Thoracic aorta (tissue), 2 donors: ENCODE measurements at places on chromosomes 4 and X. TPM values are rescaled to one million over a fixed set of nuclear protein-coding genes. Genes with fewer than 3 reads are reported as not detected.
A peak's percentile ranks its signal among the peaks of the same experiment; 100 is the strongest.

DNA sequence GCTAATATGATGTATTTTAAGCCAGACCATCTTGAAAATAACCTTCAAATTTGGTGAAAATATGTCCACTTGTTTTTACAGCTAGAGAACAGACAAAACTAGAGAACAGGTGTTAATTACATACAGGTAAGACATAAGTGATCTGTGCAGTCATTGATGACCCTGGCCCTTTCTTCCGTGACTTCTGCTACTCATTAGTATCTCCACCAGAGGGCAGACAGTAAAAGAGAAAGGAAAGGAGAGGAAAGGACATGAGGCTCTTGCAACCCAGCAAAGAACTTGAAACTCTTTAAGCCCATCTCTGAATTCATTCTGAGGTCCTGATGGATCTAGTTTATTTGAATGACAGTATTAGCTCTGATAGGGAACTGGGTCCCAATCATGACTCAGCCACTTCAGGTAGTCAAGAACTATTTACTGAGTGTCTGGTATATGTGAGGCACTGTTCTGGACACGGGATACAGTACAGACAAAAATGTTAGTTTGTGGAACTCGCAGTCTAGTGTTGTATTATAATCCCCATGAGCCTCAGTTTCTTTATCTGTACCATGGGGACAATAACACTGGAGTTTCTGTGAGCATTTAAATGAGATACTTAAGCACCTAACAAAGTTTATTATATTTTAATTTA is 121.0 kb upstream of the TEX13D start:
- H3K4me1 ChIP-seq, result no peaks in the 10 kb centered on the region
- H3K27ac ChIP-seq, result no peak overlapping the region

DNA sequence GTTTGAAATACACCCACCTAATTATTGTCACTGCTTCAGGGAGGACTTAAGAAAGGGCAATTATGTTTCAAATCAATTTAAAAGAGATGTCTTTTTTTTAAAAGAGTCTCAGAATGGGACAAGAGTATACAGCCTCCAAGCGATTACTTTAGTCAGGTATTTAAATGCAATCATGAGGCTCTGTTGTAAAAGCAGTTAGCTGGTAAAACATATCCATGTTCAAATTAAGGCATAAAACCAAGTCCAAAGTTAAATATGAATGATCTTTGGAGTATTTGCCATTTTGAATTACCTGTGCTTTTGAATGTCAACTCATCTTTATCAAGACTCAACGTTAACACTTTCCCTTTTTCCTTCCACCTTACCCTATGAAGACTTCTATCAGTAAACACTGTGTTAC is 13.7 kb downstream of the RPS6KA6 start:
- H3K4me3 ChIP-seq, result no peak overlapping the region
- no peak overlapping the region for H3K27ac ChIP-seq
- H3K4me1 ChIP-seq, result no peaks in the 10 kb centered on the region
- DNase-seq, result no peak
- no peaks in the 10 kb centered on the region for H3K36me3 ChIP-seq

HPGDS gene
- total RNA-seq, result 2.8 TPM

- peaks cover 35% of the 10 kb centered on the region for H3K4me1 ChIP-seq
- H3K27me3 ChIP-seq, result no peaks in the 10 kb centered on the region
- H3K27ac ChIP-seq, result no peak overlapping the region
- H3K4me3 ChIP-seq, result no peak overlapping the region
These were observed 4.8 kb downstream of the BCOR start for GRCh38 chrX:40092808-40093435.

GRCh38 chr4:150216726-150217125 is 138.5 kb downstream of the DCLK2 start:
- no peaks in the 10 kb centered on the region for H3K36me3 ChIP-seq
- no peak overlapping the region for H3K27ac ChIP-seq
- H3K27me3 ChIP-seq, result no peaks in the 10 kb centered on the region
- DNase-seq, result no peak
- peaks cover 10% of the 10 kb centered on the region for H3K4me1 ChIP-seq

- no peak overlapping the region for H3K27ac ChIP-seq
- H3K4me3 ChIP-seq, result peak overlapping the region; percentile 29
- H3K27me3 ChIP-seq, result no peaks in the 10 kb centered on the region
- H3K36me3 ChIP-seq, result no peaks in the 10 kb centered on the region
These were observed 3.1 kb downstream of the TADA2B start for GRCh38 chr4:7045961-7046921.

DNA sequence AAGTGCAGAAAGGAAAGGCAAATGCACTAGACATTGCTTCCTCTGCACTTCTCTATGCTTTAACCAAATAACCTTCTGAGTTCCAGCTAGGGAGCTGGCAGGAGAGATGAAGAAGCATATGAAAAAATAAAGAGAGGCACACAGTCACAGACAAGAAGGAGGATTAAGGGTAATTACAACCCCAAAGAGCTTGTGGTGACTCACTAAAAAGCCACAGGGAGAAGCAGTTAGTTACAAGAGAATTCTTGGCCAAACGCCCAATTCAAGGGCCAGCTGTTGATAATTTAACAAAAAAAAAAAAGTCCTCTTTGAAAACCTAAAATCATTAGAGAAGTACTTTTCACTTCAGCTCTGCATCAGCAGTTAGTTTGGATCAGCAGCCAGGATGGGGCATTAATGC is 478.0 kb downstream of the KCNIP4 start:
- H3K27me3 ChIP-seq, result no peaks in the 10 kb centered on the region
- H3K27ac ChIP-seq, result no peak overlapping the region
- H3K4me3 ChIP-seq, result no peak overlapping the region
- no peak for DNase-seq

SORCS2 gene
- 0.92 TPM for total RNA-seq

DNA sequence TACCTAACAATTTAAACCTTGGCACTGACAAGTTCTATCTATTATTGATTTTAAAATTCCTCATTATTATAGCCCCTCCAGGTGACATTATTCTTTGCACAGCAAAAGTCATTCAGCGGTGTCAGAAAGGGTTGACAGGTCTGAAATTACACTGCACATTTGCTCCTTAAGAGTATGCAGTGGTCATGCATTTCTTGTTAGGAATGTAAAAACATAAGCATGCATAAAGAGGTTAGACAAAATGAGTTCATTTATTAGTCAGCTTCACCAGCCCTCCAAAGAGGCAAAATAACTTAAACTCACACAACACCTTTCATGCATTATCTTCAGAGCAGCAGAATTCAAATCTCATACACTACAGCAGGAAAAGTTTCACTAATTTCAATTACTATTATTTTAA is 158.8 kb downstream of the HNRNPD start:
- no peak for DNase-seq
- no peak overlapping the region for H3K27ac ChIP-seq
- H3K36me3 ChIP-seq, result no peaks in the 10 kb centered on the region
- H3K4me1 ChIP-seq, result no peaks in the 10 kb centered on the region

COL4A6 gene
- 2.2 TPM for total RNA-seq

GRCh38 chrX:6614506-6614905 is 79.6 kb upstream of the VCX3A start:
- DNase-seq, result no peak
- H3K4me1 ChIP-seq, result no peaks in the 10 kb centered on the region
- H3K4me3 ChIP-seq, result no peak overlapping the region
- H3K27me3 ChIP-seq, result no peaks in the 10 kb centered on the region
- H3K27ac ChIP-seq, result no peak overlapping the region

- H3K4me3 ChIP-seq, result no peak overlapping the region
- H3K4me1 ChIP-seq, result no peaks in the 10 kb centered on the region
- no peak for DNase-seq
- H3K36me3 ChIP-seq, result no peaks in the 10 kb centered on the region
These were observed 68.3 kb downstream of the ABLIM2 start for GRCh38 chr4:8090312-8090711.

DNA sequence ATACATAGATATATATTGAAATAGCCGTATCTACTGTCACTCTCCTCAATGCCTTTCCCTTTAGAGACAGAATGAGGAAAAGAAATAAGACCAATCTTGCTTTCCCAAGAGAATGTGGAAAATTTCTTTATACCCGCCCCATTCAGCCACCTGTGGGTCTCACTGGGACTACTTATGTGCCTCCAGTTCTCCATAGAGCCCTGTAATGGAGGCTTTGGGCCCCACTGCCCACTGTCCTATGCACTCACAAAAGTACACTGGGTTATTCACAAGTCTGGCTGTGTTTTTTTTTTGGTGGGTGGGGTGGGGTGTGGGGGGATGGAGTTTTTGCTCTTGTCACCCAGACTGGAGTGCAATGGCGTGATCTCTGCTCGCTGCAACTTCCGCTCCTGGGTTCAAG is 70.4 kb upstream of the ELOVL6 start:
- H3K27ac ChIP-seq, result no peak overlapping the region
- DNase-seq, result no peak
- no peaks in the 10 kb centered on the region for H3K36me3 ChIP-seq
- H3K27me3 ChIP-seq, result no peaks in the 10 kb centered on the region

DNA sequence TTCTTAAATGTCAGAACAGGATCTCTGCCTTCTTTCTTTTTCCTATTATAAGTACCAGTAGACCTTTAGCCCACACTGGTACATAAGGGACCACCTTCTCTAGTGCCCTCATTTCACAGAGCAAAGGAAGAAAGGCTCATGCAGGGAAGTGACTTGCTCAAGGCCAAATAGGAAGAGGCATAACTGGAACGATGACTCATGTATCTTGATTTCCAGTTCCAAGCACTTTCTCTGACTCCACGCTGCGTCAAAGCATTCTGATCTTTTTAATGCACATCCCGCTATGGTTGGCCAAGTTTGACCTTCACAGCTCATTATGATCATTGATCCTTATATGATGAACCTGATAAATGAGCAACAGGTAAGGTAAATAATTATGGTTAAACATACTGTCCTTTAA is 542.0 kb downstream of the GBA3 start:
- no peaks in the 10 kb centered on the region for H3K4me1 ChIP-seq
- H3K27ac ChIP-seq, result no peak overlapping the region
- H3K4me3 ChIP-seq, result no peak overlapping the region

TRPC5OS gene
- total RNA-seq, result not detected

GRCh38 chr4:152808670-152809069 is 28.9 kb downstream of the ARFIP1 start:
- no peaks in the 10 kb centered on the region for H3K36me3 ChIP-seq
- H3K4me3 ChIP-seq, result no peak overlapping the region
- peaks cover 9% of the 10 kb centered on the region for H3K4me1 ChIP-seq
- no peaks in the 10 kb centered on the region for H3K27me3 ChIP-seq
- no peak overlapping the region for H3K27ac ChIP-seq

- no peak overlapping the region for H3K27ac ChIP-seq
- no peaks in the 10 kb centered on the region for H3K27me3 ChIP-seq
These were observed 2.4 kb downstream of the PRICKLE3 start for GRCh38 chrX:49183701-49184281.

DNA sequence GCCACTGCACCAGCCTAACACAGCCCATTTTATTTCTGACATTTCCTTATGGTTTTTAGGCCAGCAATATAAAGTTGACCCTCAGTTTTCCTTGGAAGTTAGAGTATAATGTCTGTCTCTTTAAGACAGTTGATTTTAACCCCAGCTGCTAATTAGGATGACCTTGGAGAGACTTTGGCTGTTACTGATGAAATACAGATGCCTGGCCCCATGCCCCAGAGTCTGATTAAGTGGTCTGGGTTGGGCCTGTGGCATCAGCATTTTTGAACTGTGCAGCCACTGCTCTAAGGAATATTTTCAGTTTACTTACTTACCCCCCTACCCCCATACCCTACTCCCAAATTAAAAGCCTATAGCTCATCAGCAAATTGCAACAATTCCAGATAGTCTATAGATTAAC is 85.8 kb downstream of the DCLK2 start:
- no peaks in the 10 kb centered on the region for H3K4me1 ChIP-seq
- H3K27me3 ChIP-seq, result no peaks in the 10 kb centered on the region
- no peak overlapping the region for H3K27ac ChIP-seq
- no peak for DNase-seq
- H3K4me3 ChIP-seq, result no peak overlapping the region

GRCh38 chrX:112440277-112440676 is 239.5 kb downstream of the LHFPL1 start:
- no peak for DNase-seq
- no peaks in the 10 kb centered on the region for H3K36me3 ChIP-seq
- H3K4me3 ChIP-seq, result no peak overlapping the region
- no peaks in the 10 kb centered on the region for H3K27me3 ChIP-seq
- H3K27ac ChIP-seq, result no peak overlapping the region

- H3K27ac ChIP-seq, result no peak overlapping the region
- DNase-seq, result no peak
- no peaks in the 10 kb centered on the region for H3K36me3 ChIP-seq
- H3K27me3 ChIP-seq, result no peaks in the 10 kb centered on the region
- H3K4me3 ChIP-seq, result no peak overlapping the region
These were observed 19.7 kb upstream of the SCOC start for GRCh38 chr4:140353786-140354185.

NIPAL1 gene
- 2.4 TPM for total RNA-seq

GPRIN3 gene
- 9.0 TPM for total RNA-seq

GRCh38 chr4:14336656-14337055 is 665.6 kb upstream of the CPEB2 start:
- H3K27me3 ChIP-seq, result no peaks in the 10 kb centered on the region
- no peak overlapping the region for H3K27ac ChIP-seq
- H3K4me1 ChIP-seq, result no peaks in the 10 kb centered on the region
- H3K36me3 ChIP-seq, result no peaks in the 10 kb centered on the region
- no peak for DNase-seq

TAB3 gene
- total RNA-seq, result 40.6 TPM

- H3K27ac ChIP-seq, result no peak overlapping the region
- H3K4me3 ChIP-seq, result no peak overlapping the region
- H3K27me3 ChIP-seq, result no peaks in the 10 kb centered on the region
- DNase-seq, result no peak
These were observed 20.8 kb downstream of the BCOR start for GRCh38 chrX:40076750-40077575.
